ENCODE measurements at places on chromosomes 11 and 22. TPM values are rescaled to one million over a fixed set of nuclear protein-coding genes. Genes with fewer than 3 reads are reported as not detected.

The OR8B2 gene
- not detected for total RNA-seq

The TIMP3 gene
- 1.3 TPM for total RNA-seq

The ADM2 gene
- total RNA-seq = 0.44 TPM

The OR6A2 gene
- total RNA-seq = not detected

The OR51B5 gene
- not detected for total RNA-seq

The WBP2NL gene
- total RNA-seq = 0.09 TPM

The P2RY2 gene
- total RNA-seq = 11.8 TPM

The EFCAB6 gene
- total RNA-seq = 0.41 TPM

The SPTBN2 gene
- 15.1 TPM for total RNA-seq

The CASP4 gene
- total RNA-seq = 3.8 TPM

The CHST1 gene
- 1.3 TPM for total RNA-seq

The SDHAF2 gene
- 50.5 TPM for total RNA-seq

The SLC6A5 gene
- total RNA-seq = not detected

The PIK3IP1 gene
- 0.84 TPM for total RNA-seq

The DDX25 gene
- not detected for total RNA-seq

The OR4P4 gene
- total RNA-seq = not detected

The UPK3A gene
- total RNA-seq = not detected

The PTH gene
- not detected for total RNA-seq

The ACR gene
- 0.15 TPM for total RNA-seq

The PHRF1 gene
- total RNA-seq = 36.8 TPM

The BTBD18 gene
- total RNA-seq = not detected

The IL18 gene
- 103 TPM for total RNA-seq

The CASP5 gene
- total RNA-seq = not detected

The VSIG2 gene
- total RNA-seq = not detected

The MICAL3 gene
- total RNA-seq = 27.8 TPM

The SCN3B gene
- total RNA-seq = 0.14 TPM

The GRIK4 gene
- total RNA-seq = not detected

The SLC22A12 gene
- total RNA-seq = not detected

The FZD4 gene
- 1.2 TPM for total RNA-seq

The ALDH3B1 gene
- total RNA-seq = 126 TPM

The RASSF10 gene
- total RNA-seq = 1.1 TPM

The OR8D4 gene
- total RNA-seq = not detected

The SLC22A6 gene
- total RNA-seq = not detected

The CD6 gene
- 0.21 TPM for total RNA-seq

The ANO1 gene
- 3.6 TPM for total RNA-seq

The P4HA3 gene
- total RNA-seq = 48.3 TPM

The RFPL1 gene
- total RNA-seq = not detected

The HPS5 gene
- total RNA-seq = 12.4 TPM

The POLA2 gene
- 13.8 TPM for total RNA-seq

The CCDC87 gene
- total RNA-seq = 0.63 TPM

The TST gene
- total RNA-seq = 42.3 TPM

The KCNK4 gene
- total RNA-seq = 0.07 TPM

The FREY1 gene
- total RNA-seq = 0.59 TPM

The RNF215 gene
- total RNA-seq = 19.8 TPM

The CNGA4 gene
- 0.06 TPM for total RNA-seq

The DEUP1 gene
- not detected for total RNA-seq

The FIBIN gene
- total RNA-seq = not detected

The CYB5R2 gene
- total RNA-seq = 4.8 TPM

The PHF21B gene
- 1.0 TPM for total RNA-seq

The TMEM126B gene
- total RNA-seq = 54.2 TPM

All from A549 treated with Hydrocortisone at 1 μM for 4 hours (cell line).